Mesendoderm (in vitro differentiated cells): ENCODE measurements at places on chromosomes 5 and 9.

DNA sequence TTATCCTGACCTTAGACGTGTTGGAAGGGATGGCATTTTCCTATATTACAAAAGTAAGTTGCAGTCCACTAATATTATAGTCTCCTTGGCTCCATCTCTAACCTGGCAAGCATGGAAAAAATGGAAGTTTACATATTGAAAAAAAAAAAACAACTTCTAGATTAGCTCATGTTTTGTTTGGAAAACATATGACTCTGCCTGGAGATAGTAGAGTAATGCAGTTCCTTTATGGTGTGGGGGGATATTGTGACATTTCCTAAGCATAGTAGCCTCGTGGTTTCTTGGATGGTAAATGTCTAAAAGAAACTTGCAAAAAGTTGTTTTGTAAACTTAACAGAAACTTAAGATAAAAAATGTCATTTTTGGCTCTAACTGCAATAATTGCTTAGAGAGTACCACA, 244.4 kb upstream of the FBXL7 start:
- no peak for DNase-seq
- no peak overlapping the region for H3K27ac ChIP-seq
- no peaks in the 10 kb centered on the region for H3K27me3 ChIP-seq
- H3K4me1 ChIP-seq: no peaks in the 10 kb centered on the region
- no peak overlapping the region for H3K4me3 ChIP-seq

GRCh38 chr5:97923496-97923895, 740.4 kb upstream of the RIOK2 start:
- H3K36me3 ChIP-seq: no peaks in the 10 kb centered on the region
- H3K27ac ChIP-seq: no peak overlapping the region
- H3K4me3 ChIP-seq: no peak overlapping the region
- no peaks in the 10 kb centered on the region for H3K4me1 ChIP-seq
- DNase-seq: no peak

GRCh38 chr5:153704110-153704509, 213.6 kb downstream of the GRIA1 start:
- no peaks in the 10 kb centered on the region for H3K36me3 ChIP-seq
- no peak overlapping the region for H3K4me3 ChIP-seq
- no peak for DNase-seq
- H3K27ac ChIP-seq: no peak overlapping the region

DNA sequence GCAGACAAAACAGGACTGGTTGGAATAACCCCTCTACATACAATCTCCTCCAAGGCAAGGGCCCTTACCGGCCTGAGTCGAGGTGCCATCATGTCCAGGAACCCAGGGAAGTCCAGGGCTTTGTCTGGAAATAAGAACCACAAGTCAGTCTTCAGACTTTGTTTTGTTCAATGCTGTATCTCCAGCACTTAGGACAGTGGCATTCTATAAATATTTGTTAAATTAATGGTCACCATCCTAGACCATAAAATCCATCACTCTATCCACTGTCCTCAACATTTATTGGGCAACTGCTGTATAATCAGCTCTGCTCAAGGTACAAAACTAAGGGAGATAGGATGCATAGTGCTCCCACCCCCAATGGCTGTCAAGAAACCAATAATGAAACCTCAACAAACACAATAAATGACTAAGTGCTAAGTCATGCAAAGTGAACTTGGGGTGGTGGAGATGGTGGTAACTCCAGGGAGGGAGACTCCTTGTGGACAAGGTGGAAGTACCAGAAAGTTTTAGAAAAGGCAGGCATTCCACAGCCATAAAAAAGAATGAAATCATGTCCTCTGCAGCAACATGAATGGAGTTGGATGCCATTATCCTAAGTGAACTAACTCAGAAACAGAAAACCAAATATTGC, 5.0 kb downstream of the RELL2 start:
- no peaks in the 10 kb centered on the region for H3K36me3 ChIP-seq
- H3K4me1 ChIP-seq: peaks cover 2% of the 10 kb centered on the region
- peak; percentile 82 for DNase-seq
- H3K4me3 ChIP-seq: no peak overlapping the region

GRCh38 chr9:127825319-127826051, 22.8 kb downstream of the FPGS start:
- H3K36me3 ChIP-seq: no peaks in the 10 kb centered on the region
- DNase-seq: peak; percentile 81
- no peaks in the 10 kb centered on the region for H3K27me3 ChIP-seq
- peaks cover 4% of the 10 kb centered on the region for H3K4me1 ChIP-seq
- no peak overlapping the region for H3K27ac ChIP-seq

DNA sequence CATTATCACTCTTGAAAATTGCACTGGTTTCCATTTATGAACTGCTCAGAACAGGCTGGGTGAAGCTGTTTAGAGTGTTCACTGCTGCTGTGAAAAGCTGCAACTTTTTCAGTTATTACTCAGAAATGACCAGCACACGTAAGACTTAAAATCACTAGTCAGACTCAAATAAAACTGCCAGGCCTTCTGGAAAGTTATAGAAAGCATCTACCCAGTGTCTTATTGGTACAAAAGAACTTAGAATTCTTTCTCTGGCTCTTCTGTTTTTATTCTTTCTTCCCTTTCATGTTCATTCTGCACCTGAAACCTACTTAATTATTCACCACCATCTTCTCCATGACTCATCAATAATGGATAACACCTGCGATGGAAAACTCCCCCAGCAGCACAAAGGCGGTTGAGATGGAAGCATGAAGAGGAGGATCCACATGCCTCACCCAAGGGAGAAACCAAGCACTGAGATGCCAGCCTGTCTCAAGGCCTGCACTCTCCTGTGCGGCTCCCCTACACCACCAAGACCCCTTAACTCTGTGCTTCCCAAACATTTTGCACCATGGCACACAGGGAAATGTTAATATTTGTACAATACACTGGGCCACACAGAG, 171.9 kb downstream of the ENTREP1 start:
- H3K27me3 ChIP-seq: no peaks in the 10 kb centered on the region
- H3K4me1 ChIP-seq: peaks cover 8% of the 10 kb centered on the region
- DNase-seq: no peak
- no peaks in the 10 kb centered on the region for H3K36me3 ChIP-seq
- no peak overlapping the region for H3K4me3 ChIP-seq

DNA sequence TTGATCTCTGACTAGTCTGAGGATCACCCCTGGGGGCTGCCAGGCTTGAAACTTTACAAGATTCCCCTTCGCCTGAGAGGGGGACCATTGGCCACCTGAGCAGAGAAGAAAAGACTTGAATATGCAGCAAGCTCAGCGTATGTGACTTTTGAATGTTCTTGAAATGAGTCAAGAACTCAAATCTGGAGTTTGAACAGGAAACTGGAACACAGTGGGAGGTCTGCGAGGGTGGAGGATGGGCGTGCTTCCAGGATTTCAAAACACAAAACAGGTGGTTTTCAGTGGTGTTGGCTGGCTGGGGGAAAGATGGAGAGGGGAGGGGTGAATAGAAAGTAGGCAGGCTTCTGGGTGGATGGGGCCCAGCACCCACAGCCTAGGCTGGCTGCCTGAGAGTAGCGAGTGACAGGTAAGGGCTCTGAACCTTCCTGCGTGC, 40.6 kb downstream of the TMEM174 start:
- H3K4me3 ChIP-seq: no peak overlapping the region
- no peaks in the 10 kb centered on the region for H3K36me3 ChIP-seq
- no peak overlapping the region for H3K27ac ChIP-seq
- DNase-seq: no peak
- H3K27me3 ChIP-seq: peaks cover 12% of the 10 kb centered on the region

- H3K36me3 ChIP-seq: no peaks in the 10 kb centered on the region
- no peaks in the 10 kb centered on the region for H3K27me3 ChIP-seq
- no peak overlapping the region for H3K4me3 ChIP-seq
- H3K4me1 ChIP-seq: no peaks in the 10 kb centered on the region
- DNase-seq: no peak
Observed at GRCh38 chr9:113898151-113898550, 22.0 kb downstream of the ZNF618 start.

- no peaks in the 10 kb centered on the region for H3K27me3 ChIP-seq
- H3K4me3 ChIP-seq: no peak overlapping the region
- DNase-seq: no peak
- H3K27ac ChIP-seq: no peak overlapping the region
- H3K36me3 ChIP-seq: no peaks in the 10 kb centered on the region
- H3K4me1 ChIP-seq: no peaks in the 10 kb centered on the region
Observed at GRCh38 chr9:134389642-134390041, 63.4 kb downstream of the RXRA start.

DNA sequence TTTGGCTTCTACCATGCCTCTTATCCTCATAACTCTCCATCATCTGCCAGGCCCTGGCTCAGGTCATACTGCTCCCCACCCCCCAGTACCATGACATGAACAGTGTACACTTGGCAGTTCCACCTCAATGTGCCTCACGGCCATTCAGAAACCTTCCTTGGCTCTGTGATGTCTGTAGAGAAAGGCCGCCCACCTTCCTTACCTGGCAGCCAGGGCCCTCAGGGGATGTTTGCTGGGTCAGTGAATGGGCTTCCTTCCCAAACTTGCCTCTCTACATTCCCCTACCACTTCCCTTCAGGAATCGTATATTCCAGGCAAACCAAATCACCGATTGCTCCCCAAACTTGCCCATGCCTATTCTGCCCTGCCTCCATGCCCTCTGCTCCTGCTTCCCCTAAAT, 101.1 kb downstream of the PSD2 start:
- H3K4me3 ChIP-seq: no peak overlapping the region
- H3K27me3 ChIP-seq: peaks cover 11% of the 10 kb centered on the region
- no peak for DNase-seq
- H3K4me1 ChIP-seq: peaks cover 4% of the 10 kb centered on the region
- no peak overlapping the region for H3K27ac ChIP-seq

DNA sequence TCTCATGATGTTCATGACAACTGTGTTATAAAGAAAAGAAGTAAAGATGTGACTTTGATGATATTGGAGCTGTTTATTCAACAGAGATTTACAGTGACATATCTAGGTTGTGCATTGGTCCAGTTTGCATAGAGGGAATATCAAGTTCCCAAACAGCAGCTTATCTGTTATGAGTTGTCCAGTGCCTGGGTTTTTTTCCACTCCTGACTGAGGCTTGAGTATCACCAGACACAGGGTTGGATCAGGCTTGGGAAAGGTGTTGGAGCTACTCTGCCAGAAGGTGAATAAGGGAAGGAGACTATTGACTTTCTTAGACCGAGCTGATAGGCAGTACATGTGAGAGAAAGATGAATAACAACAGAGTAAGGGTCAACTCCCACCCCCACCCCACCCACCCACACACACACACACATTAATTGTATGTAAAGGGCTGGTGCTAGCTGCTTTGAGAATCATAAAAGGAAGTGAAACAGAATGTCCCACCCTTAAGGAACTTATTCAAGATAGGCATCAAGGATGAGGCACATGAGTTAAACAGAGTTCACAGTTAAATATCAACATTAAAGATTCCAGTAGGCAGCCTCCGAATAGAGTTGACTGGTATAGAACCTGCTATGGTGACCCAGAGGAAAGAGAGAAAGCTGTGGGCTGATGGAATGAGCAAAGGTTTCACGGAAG, 33.0 kb upstream of the RASGRF2 start:
- no peaks in the 10 kb centered on the region for H3K4me1 ChIP-seq
- H3K36me3 ChIP-seq: no peaks in the 10 kb centered on the region
- H3K27ac ChIP-seq: no peak overlapping the region
- H3K4me3 ChIP-seq: no peak overlapping the region
- DNase-seq: no peak

- peak; percentile 75 for DNase-seq
- H3K27ac ChIP-seq: no peak overlapping the region
- H3K4me1 ChIP-seq: peaks cover 8% of the 10 kb centered on the region
- H3K4me3 ChIP-seq: no peak overlapping the region
- peaks cover 2% of the 10 kb centered on the region for H3K27me3 ChIP-seq
- H3K36me3 ChIP-seq: no peaks in the 10 kb centered on the region
Observed at GRCh38 chr5:61357745-61358144, 25.7 kb downstream of the ZSWIM6 start.
